ENCODE measurements at places on chromosomes 7 and 10.
A peak's percentile ranks its signal among the peaks of the same experiment; 100 is the strongest.

- DNase-seq, result peak; percentile 53
Observed at GRCh38 chr7:98733036-98733435, 116.0 kb downstream of the NPTX2 start.

DNA sequence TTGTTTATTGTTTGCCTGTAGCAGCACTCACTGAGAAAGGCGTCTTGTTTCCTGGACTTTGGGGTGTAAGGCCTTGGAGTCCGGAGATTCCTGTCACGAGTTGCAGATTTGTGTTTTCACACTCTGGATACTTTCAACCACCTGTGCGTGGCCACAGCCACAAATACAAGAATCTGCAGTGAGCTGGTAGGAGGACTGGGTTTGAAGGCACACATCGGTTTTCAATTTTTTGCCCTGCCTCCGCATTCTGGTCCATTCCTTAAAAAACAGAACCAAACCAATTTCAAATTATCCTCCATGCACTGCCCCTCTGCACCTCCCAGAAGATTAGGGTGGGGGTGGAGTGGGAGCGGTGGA, 619 bp downstream of the EXOC4 start:
- peak; percentile 38 for DNase-seq

DNA sequence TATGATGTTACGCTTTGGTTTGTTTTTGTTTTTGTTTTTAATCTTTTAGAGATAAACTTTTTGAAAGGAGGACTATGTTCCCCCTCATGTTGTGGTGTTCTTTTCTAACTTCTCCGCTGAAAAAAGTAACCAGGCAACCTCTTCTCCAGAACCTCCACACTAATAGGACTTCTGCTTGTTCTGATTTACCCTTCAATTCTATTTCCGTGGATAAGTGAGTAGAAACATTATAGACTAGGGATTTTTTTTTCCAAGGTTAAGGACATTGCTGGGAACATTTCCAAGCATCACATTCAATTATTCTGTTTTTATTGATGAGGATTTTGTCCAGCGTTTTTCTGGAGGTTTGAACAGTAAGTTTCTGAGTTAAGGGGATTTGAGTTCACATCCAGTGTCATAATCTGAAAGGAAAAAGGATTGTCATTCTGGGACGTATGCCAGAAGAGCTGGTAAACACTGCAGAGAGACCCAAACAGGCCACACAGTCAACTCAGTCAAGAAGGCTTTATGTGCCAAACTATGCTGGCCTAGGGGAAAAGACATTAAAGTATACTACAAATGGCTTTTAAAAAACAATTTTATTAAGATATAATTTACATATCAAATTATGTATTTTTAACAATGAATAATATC, 28.3 kb upstream of the RALA start:
- no peak for DNase-seq

DNA sequence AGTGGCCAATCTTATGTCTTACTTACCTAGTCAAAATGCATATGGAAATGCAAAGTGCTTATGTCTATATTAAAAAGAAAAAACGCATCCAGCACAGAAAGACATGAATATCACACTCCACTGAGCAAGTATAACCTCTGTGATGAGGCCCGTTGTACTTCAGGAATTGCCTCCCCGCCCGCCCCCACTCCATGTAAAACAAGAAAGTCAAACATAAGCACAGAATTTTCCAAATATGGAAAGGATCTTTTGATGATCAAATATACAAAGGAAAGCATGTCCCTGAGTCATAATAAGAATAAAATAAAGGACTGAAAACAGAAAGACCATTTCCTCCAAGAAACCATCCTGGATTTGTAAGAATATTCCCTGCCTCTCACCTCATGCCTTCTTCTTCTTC, 229.1 kb downstream of the BAMBI start:
- no peak for DNase-seq

- DNase-seq, result no peak
Observed at GRCh38 chr7:116223588-116223987, 13.2 kb downstream of the TES start.

GRCh38 chr7:84055904-84056605, 138.5 kb downstream of the SEMA3A start:
- DNase-seq, result no peak

GRCh38 chr10:90579602-90580242, 278.1 kb downstream of the HTR7 start:
- DNase-seq, result no peak

DNA sequence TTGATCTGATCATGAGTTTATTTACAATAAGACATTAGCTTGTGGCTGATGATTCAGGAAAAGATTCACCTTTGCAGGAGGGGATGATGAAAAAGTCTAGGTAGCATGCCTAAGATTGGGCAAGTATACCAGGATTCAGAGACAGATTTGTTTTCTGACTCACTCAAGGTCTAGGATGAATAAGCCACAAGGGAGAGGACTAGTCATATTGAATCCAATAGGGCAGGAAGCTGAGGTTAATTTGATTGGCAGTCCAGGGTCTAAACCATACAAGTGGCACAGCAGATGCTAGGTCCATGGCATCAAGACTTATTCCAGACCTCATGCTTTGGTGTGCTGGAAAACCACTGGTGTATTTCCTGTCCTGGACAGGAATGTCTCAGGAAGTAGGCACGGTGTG, 1133.4 kb downstream of the XPNPEP1 start:
- DNase-seq, result no peak

GRCh38 chr7:147611431-147611830, 979.1 kb upstream of the C7orf33 start:
- DNase-seq, result no peak

All from activated T-cell treated with anti-CD3 and anti-CD28 coated beads, Interleukin-2, amount 50 U/mL, for 24 hours (primary cell).